Forelimb muscle (tissue), 1 donor: ENCODE measurements at places on chromosomes 16 and 17. TPM values are rescaled to one million over a fixed set of nuclear protein-coding genes. Genes with fewer than 3 reads are reported as not detected.

The CANT1 gene
- 25.6 TPM for polyA plus RNA-seq

- DNase-seq, result no peak
Observed at GRCh38 chr16:49987381-49987780, 37.6 kb upstream of the CNEP1R1 start.

The TMEM92 gene
- polyA plus RNA-seq, result 0.76 TPM

The RGS9 gene
- 2.2 TPM for polyA plus RNA-seq

The TK2 gene
- polyA plus RNA-seq, result 14.9 TPM
